ENCODE measurements at places on chromosomes 3 and 15.

- DNase-seq: no peak
These were observed 68.5 kb downstream of the TRANK1 start for GRCh38 chr3:36876181-36876936.

GRCh38 chr3:32321095-32321790 lies 70.4 kb upstream of the CMTM7 start:
- DNase-seq: no peak

GRCh38 chr15:51796847-51797401 lies 32.5 kb upstream of the TMOD3 start:
- no peak for DNase-seq

GRCh38 chr15:90159213-90159612 lies 41.9 kb upstream of the SEMA4B start:
- DNase-seq: no peak

DNA sequence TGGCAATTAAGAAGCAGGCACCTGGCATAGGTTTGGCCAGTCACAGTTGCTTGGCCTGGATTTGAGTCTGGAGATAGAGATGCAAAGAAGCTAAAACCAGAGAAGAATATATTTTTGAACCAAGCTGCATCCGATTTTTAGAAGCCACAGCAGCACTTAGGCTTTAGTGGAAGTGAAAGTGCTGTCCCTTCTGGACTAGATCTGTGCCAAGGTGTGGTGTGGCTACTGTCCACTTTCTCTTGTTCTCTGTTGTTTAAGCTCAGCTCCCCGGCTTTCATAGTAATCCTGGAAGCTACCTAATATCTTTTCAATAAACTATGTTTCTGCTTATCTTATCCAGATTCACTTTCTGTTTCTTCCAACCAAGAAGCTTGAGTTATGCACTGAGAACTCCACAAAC lies 183.4 kb upstream of the THRB start:
- no peak for DNase-seq

- no peak for DNase-seq
These were observed 97.2 kb upstream of the TSPAN3 start for GRCh38 chr15:77168141-77168540.

DNA sequence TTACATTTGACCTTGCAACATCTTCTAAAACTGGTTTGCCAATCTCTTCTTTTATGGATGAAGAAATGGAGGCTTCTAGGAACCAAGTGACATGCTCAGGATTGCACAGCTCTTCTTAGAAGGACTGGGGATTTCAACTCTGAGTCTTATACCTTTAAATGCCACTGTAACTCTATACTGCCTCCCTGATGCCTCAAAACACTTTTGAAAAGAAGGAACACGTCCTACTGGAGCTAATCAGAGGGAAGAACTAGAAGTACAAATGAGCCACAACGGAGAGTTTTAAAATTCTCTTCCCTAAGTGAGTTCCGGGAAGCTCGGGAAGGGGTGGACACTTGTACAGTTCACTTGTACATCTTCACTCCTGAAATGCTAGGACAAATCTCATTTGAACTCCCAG lies 949 bp upstream of the MITF start:
- no peak for DNase-seq

DNA sequence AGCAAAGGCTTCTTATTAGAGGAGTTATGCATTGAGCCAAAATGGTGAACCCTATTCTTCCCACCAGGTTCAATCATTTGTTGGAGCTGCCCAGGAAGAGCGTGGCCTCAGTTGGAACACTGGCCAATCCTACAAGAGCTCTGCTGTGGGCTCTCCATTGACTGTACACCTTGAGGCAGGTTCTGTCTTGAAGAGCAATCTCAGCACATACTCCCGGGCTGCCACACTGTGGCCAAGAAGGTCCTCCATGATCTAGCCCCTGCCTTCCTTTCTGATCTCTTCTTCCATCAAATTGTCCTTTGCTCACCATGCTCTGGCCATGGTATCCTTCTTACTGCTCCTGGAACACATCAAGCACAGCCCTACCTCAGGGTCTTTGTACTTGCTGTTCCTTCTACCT lies 5.7 kb upstream of the SUMF1 start:
- DNase-seq: no peak

DNA sequence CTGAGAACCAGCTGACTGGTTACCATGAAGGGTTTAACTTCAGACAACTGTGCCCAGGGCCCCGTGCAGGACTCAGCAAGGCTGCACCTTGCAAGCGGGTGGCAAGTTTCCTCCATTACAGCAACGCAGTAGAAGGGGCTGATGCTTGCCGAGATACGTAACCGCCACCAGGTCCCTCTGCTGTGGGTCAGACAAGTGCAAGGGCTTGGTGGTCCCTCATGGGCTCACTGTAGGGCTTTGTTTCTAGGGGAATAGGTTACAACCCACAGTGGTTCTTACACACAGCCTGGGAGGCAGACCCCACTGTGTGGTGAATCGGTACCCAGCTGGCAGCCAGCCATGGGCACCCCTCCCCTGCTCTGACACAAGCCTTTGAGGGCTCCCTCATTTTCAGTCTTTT lies 15.5 kb upstream of the SNRPA1 start:
- DNase-seq: no peak

GRCh38 chr3:133964547-133964946 lies 65.2 kb downstream of the SLCO2A1 start:
- no peak for DNase-seq
